NCI-H1092 (cell line): ENCODE measurements at places on chromosomes 2 and 18.

GRCh38 chr2:145339646-145340045 is 819.7 kb upstream of the ZEB2 start:
- no peak for DNase-seq

GRCh38 chr2:109379507-109379906 is 234.3 kb downstream of the SEPTIN10 start:
- DNase-seq = no peak

DNA sequence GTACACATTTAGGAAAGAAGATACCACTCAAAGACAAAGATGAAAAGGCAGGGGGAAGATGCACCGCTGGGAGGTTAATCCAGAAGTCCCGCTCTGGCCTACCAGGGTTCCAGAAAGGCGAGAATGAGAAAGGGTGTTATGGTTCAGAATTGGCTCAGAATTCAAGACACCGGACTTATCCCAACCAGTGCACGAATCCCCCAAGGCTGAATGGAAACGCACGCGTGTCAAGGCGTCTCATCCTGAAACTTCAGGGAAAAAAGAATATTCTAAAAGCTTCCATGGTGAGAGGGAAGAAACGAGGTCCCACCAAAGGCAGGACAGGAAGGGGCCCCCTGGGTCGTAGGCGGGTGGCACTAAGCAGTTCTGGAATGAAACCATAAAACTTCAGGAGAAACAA is 71.9 kb downstream of the SLC66A2 start:
- no peak for DNase-seq

GRCh38 chr2:68709421-68709911 is 25.1 kb upstream of the ARHGAP25 start:
- DNase-seq = no peak

DNA sequence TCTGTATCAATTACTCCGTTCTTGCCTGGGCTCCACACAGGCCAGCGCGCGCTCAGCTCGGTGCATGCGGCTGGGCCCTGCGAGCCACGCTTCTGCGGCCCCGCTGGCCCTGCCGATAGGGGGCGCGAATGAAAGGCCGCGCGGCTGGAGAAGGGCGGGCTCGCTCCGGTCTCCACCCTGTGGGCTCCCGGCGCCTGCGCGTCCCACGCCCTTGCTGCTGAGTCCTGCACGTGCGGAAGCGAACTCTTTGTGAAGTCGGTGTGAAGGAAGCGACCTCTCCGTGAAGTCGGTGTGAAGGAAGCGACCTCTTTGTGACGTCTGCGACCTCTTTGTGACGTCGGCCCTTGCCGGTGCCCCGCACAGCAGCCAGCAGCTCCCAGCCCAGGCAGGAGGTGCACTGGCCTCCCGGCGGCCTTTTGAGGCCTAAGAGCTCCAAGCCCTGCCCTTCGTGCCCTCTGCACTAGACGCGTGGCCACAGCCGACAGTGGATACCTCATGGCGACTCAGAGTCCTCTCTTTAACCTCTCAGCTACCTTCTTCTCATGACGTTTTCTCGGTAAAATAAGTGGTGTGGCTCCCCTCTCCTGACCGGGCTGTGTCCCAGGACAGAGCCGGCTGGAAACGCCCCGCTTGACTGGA is 391.9 kb upstream of the RAB6C start:
- DNase-seq = no peak

DNA sequence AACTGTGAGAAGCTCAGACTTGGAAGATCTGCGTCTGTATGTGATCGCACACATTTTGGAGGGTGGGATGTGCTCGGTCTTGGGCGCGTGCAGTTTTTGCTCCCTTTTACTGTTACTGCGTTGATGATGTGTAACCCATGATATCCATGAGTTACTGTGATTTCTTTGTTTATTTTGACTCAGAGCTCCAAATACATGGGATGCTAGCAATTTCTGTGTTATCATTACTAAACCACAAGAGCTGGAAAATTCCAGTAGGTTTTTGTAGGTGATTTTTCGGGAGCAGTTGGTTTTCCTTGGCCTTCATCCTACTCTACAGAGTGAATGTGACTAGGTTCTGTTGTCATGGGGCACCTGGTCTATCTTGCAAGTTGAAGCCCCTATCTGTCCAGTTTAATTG is 124.2 kb downstream of the AGAP1 start:
- no peak for DNase-seq

- no peak for DNase-seq
Measured at GRCh38 chr2:7060631-7061449, 143.6 kb downstream of the RNF144A start.

GRCh38 chr2:212752730-212753351 is 214.2 kb upstream of the ERBB4 start:
- DNase-seq = no peak

DNA sequence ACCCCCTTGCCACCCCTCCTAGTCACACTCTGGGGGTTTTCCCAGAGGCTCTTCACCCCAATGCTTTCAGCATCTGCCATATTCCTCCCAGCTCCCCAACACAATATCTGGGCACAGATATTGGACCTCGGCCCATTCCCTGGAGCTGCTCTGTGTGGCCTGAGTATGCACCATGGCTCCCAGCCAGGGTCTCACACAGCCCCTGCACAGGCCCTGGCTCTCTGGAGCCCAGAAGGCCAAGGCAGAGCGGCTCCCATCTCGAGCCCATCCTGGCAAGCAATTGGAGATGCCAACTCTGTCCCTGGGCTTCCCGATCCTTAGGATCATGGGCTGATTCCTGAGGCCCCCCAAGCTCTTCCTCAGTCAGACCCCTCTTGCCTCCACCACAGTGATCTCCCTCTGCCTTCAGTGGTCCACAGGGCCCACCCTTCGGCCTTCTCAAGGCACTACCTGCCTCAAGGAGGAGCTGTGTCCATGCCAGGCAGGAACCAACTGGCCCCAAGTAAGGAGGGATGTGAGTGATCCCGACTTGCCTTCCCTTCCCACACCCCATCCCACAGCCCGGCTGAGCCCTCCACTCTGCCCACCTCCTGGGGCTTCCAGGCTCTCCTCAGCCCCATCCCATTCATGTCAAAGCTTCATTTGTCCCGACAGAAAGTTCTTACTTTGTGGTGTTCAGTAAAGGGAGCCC is 62.7 kb downstream of the ADD2 start:
- no peak for DNase-seq

GRCh38 chr2:201407265-201407664 is 44.0 kb downstream of the TRAK2 start:
- DNase-seq = no peak

GRCh38 chr2:48250943-48251342 is 279.0 kb upstream of the STON1 start:
- DNase-seq = no peak

DNA sequence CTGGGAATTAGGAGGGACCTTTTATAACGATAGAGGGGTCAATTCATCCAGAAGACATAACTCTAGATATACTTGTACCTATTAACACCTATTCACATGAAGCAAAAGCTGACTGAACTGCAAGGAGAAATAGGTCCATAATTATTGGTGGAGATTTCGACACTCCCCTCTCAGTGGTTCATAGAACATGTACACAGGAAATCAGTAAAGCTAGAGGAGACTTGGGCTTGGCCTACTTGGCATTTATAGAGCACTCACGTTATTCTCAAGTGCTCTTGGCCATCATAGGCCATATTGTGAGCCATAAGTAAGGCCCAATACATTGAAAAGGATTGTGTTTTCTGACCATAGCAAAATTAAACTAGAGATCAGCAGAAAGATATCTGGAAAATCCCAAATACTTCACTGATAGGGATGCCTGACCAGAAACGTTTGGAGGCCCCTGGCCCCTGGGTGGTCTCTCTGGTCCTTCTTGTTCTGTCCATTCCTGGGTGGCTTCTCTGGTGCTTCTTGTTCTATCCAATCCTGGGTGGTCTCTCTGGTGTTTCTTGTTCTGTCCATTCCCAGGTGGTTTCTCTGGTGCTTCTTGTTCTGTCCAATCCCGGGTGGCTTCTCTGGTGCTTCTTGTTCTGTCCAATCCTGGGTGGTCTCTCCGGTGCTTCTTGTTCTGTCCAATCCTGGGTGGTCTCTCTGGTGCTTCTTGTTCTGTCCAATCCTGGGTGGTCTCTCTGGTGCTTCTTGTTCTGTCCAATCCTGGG is 49.0 kb downstream of the SNED1 start:
- DNase-seq = no peak

DNA sequence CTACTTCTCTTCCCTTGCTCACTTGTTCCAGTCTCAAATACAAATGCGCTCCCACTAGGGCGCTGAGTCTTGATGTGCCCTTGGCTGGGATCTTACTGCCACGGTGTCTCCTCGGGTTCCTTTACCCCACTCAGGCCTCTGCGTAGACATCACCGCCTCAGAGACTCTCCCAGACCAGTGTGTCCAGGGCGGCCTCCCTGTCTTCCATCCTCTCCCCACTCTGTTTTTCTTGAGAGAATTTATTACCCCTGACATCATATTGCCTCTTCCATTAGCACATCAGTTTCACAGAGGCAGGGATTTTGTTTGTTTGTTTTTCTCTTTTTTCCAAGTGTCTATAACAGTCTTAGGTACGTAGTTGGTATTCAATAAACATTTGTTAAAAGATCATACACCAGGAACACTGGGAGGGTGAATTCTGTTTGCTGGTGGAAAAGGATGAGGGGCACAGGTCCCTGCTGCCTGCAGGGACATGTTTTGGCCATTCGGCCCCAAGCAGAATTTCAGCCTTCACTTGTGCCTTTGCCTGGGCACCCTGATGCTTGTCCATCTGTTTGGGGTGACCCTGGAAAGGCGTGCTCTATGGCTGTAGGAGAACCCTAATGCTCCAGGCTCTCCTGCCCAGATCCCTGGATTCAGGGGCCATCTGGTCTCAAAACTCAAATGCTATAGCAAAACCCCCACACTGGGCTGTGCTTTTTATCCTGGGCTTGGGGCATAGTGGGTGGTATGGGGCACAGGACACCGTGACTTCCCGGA is 55.0 kb downstream of the RPL37A start:
- DNase-seq = no peak

DNA sequence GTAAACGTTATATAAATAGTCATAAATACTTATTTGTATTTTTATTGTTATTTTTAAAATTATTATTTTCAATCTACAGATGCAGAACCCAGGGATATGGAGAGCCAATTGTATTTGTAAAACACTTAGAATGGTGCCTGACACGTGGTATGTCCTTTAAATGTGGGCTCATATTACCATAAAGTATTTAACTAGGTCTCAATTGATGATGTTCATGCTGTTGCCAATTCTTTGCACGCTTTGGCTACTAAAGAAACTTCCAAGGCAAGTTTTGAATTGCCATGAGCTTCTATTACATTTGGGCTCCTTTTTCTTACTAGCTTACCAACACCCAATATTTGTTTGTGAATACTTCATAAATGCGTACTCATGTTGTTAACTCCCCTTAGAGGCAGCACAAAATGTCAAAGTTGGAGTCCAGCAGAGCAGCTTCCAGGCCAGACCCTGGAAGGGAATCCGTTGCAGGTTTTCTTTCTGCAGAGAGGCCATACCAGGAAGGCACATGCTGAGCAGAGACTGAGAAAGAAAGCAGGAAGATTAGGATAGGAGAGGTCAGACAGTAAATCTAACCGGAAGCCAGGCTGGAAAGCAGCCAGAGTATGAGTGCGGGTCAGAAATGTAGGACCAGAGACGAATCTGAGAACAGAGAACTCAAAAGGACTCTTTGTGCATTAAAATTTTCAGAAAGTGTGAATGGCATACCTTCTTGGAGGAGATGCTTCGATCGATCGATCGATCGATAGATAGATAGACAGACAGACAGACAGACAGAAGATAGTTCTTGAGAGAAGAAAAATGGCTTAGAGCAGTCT is 4.2 kb upstream of the NOSTRIN start:
- no peak for DNase-seq

DNA sequence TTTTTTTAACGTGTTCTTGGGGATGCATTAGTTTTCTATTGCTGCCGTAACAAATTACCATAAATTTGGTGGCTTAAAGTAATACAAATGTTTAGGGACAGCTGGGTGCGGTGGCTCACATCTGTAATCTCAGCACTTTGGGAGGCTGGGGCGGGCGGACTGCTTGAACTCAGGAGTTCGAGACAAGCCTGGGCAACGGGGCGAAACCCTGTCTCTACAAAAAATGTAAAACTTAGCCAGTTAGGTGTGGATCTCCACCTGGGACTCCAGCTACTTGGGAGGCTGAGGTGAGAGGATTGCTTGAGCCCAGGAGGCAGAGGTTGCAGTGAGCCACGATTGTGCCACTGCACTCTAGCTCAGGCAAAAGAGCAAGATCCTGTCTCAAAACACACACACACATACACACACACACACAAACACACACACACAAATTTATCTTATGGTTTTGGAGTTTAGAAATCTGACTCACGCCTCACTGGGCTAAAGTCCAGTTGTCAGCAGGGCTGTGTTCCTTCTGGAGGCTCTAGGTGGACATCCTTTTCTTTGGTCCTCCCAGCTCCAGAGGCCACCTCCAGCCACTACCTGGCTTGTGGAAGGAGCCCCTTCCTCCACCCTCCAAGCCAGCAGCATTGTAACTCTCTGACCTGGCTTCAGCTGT is 76.1 kb downstream of the SEPTIN10 start:
- no peak for DNase-seq

GRCh38 chr2:126448611-126449010 is 207.3 kb upstream of the GYPC start:
- no peak for DNase-seq

- DNase-seq = no peak
Measured at GRCh38 chr2:225764346-225764745, 364.8 kb downstream of the NYAP2 start.

- no peak for DNase-seq
Measured at GRCh38 chr2:16315458-16315835, 350.2 kb downstream of the CYRIA start.

DNA sequence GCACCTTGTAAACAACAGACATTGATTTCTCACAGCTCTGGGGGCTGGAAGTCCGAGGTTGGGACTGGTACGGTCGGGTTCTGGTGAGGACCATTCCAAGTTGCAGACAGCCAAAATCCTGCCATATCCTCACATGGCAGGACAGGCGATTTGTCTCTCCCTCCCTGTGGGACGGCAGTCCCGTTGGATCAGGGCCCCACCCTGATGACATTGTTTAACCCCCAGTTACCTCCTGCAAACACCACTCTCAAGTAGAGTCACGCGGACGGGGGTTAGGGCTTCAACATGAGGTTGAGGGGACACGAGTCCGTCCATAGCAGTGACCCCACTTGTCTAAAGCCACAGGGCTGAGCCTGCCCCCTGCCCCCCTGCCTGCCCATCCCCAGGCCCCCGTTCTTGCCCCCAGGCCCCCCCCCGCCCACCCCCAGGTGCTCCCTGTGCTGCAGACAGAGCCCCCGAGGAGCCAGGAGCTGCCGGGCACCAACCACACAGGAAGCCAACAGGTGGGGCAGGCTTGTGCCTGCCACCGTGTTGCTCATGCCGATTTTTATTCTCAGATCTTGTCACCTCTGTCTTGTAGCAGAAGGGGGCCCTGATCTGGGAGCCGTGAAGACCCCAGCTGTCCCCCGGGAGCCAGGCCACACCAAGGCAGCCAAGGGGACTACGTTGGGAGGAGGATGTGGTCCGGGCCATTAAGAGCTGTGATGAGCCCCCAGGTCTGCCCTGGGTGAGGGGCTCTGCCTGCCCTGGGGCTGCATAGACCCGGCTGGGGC is 82.2 kb downstream of the NFATC1 start:
- no peak for DNase-seq

- no peak for DNase-seq
Measured at GRCh38 chr18:23619388-23619881, 33.1 kb upstream of the NPC1 start.
